Colonic mucosa (tissue), 4 donors: ENCODE measurements at places on chromosomes 5 and 9.

DNA sequence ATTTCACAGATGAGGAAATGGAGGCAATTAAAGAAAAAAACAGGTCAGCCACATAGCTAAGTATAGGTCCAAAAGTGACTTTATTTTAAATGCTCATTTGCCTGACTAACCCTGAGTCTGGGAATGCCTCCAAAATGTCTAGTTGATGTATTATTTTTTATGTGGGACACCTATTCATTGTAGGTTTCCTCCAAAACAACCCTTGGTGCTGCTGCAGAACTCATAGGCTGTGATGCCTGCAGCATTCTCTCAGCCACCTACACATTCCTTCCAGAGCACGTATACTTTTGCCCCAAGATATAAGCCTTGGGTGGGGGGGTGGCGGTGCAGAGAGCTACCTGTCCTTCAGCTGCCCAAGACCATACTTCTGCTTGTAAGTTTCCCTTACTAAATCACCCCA is 77.4 kb downstream of the MSX2 start:
- no peak for DNase-seq

DNA sequence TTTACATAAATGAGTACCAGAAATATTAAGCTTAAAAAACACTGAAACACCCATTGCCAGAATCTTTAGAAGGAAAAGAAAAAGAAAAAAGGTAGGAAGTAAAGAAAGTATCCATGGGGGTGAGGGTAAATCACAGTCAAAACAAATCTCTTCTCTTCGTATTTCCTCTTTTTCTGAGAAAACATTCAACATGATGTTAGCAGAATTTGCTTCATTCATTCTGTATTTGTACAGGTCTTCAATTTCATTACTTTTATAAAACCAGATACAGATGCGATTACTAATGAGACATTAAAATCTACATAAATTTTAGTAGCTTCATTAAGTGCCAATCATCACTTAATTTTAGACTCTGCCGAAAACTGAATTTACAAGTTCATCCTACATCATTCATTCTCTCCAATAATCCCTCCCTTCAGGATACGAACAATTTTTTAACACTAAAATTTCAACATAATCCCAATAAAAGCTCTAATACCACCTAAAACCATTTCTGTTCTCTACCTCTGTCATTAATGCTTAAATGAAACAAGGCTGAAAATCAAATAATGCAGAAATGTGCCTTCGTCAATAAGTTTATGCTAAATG is 7.0 kb downstream of the NR3C1 start:
- DNase-seq = no peak

DNA sequence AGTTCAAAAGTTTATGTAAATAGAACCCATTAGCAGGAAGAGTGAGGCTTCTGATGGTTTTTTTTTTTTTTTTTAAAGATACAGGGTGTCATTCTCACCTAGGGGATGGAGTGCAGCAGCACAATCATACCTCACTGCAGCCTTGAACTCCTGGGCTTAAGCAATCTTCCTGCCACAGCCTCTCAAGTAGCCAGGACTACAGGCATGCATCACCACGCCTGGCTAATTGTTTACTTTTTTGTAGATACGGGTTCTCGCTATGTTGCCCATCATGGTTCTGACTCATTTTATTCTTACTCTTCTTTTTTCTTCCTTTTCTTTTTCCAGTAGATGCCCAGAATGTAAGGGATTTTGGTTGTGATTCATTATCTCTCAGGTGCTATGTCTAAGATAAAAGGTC is 201.1 kb downstream of the NNT start:
- DNase-seq = no peak

- DNase-seq = no peak
Observed at GRCh38 chr5:171688696-171689495, 96.7 kb upstream of the SMIM23 start.

GRCh38 chr5:57595523-57595991 is 112.9 kb upstream of the ACTBL2 start:
- no peak for DNase-seq

DNA sequence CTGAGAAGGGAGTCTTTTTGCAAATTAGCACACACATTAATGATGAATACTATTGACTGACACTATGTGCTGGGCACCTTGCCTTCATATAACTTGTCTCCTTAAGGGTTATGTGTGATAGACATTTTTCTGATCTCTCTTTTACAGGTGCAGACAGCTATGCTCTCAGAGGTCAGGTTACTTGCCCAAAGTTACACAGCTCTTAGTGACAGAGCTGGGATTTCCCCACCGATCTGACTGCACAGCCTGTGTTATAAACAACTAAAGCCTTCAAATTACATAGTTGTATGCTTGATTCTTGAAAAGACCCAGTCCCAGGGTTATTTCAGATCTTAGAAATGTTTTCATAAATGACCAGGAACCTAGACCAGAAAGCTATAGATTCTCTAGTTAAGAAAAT is 462.7 kb downstream of the EBF1 start:
- DNase-seq = no peak

- peak; percentile 53 for DNase-seq
Observed at GRCh38 chr9:129803676-129804060, 684 bp downstream of the TOR1B start.

DNA sequence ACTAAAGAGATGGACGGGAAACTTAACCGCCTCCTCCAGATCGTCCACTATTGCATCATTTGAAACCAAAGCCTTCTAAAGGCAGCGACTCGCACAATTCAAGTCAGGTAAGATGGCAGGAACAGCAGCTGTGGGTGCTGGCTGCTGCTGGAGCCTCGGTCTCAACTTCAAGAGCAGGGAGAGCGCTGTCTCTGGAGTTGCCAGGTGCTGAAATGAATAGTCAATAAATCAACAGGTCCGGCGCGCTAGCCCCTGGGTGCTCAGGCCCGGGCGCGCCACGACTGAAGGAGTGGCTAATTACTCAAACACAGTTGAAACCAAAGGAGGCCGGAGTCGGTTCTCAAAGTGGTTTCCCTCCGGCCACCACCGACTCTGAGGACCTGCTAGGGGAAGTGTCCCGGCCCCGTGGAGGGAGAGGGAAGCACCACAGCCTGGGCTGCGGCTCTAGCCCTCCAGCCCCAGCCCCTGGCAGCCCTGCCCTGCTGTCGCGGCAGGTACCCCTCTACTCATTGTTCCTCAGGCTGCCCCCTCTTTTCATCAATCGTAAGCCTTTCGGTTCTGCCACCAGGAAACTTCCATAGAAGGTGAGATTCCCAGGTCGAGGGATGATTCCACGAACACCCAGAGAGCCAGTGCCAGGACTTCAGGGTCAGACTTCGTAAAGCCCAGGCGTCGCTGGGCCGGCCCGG is 804 bp downstream of the TTC39B start:
- DNase-seq = peak; percentile 82

- no peak for DNase-seq
Observed at GRCh38 chr9:22514871-22515270, 68.2 kb downstream of the DMRTA1 start.

- no peak for DNase-seq
Observed at GRCh38 chr5:124761010-124761409, 14.6 kb upstream of the ZNF608 start.

- no peak for DNase-seq
Observed at GRCh38 chr9:105141146-105141975, 103.1 kb upstream of the SLC44A1 start.

GRCh38 chr9:136193127-136193890 is 11.6 kb downstream of the LHX3 start:
- DNase-seq = no peak

DNA sequence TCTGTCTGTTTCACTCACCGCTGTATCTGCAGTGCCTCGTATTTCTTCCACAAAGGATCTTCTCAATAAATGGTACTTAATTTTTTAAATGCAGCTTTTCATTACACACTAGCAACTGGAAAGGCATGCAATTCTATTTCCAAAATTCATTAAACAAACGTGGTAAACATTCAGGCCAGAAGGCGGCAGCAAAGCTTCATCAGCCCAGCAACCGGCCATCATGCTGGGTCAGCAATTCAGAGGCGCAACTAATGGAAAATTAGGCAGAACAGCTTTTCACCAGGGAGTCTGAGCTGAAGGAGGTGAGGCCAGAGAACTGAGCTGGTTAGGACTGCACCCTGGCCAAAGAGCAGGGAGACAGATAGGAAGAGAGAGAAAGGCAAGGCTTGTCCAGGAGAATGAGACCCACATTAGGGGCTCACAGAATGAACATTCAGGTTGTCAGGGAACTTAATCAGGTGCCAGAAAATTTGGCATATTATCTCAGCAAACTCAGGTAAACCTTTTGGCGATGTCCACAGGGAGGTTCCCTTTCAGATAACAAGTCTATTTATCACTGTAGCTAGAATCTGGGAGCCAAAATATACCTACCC is 17.7 kb upstream of the RNF180 start:
- DNase-seq = peak; percentile 34

GRCh38 chr5:77859306-77859705 is 83.2 kb upstream of the TBCA start:
- DNase-seq = no peak

DNA sequence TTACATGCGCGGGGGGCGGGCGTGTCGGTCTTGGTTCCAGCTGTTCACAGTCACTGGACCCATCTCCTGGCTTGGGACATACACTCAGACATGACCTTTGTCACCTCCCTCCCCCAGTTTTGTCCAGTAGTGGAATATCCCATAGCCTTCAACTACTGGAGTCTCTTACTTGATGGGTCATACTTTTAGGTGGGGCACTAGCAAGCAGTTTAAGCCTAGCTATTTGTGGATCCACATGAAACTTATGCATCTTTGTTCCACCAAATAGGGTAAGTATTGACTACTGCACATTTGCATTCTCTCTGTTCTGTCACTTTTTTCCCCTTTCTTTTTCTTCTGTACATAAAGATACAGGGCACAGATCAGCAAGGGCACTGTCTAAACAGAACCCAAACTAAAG is 15.4 kb upstream of the MAMDC2 start:
- DNase-seq = no peak

DNA sequence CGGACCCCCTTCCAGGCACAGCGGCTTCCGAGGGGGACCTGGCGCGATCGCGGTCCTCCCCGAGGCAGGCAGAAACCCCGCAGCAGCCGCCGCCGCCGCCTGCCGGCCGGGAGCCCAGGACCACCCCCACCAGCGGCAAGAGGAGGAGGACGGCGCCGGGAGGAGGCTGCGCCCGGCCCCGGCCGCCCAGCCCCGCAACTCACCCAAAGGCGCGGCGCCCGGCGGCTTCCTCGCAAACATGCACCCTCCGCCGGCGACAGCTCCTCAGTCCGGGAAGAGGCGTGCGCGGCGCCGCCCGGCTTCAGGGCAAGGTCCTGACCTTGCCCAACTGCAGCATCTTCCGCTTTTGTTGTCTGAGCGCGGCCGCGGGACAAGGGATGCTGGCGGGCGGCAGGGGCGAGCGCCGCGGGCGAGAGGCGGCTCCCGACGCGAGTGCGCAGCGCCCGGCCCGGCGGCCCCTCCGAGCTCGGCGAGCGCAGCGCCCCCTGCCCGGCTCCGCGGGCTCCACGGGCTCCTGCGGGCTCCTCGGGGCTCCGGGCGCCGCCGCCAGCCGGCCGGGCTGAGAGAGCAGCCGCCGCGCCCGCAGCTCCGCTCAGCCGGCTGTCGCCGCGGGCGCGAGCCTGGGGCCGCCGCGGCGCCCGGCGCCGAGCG is 507 bp downstream of the CTNND2 start:
- DNase-seq = no peak

GRCh38 chr9:17291766-17292165 is 156.9 kb downstream of the CNTLN start:
- no peak for DNase-seq

GRCh38 chr9:68973619-68974018 is 40.3 kb downstream of the PRKACG start:
- no peak for DNase-seq

GRCh38 chr9:33837138-33837537 is 20.2 kb downstream of the UBE2R2 start:
- DNase-seq = no peak
